ENCODE measurements at places on chromosomes 3 and 15.

- DNase-seq = no peak
Measured at GRCh38 chr15:57884936-57885335, 178.4 kb downstream of the POLR2M start.

DNA sequence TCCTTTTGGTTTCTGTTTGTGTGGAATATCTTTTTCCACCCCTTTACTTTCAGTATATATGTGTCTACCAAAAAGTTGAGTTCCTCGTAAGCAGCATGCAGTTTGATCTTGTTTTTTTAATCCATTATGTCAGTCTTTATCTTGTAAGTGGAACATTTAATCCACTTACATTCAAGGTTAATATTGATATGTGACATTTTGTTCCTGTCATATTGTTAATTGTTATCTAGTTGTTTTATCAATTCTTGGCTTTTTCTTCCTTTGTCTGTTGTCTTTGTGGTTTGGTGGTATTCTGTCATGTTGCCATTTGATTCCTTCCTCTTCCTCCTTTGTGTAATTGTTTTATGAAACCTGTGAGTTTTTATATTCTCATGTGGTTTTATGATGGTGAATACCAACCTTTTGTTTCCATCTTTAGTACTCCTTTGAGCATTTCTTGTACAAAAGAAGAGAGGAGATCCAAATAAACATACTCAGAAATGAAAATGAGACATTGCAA lies 43.4 kb upstream of the XCR1 start:
- DNase-seq = no peak

- DNase-seq = no peak
Measured at GRCh38 chr15:99635794-99636193, 70.0 kb downstream of the MEF2A start.

GRCh38 chr3:112117841-112118571 lies 15.0 kb downstream of the GCSAM start:
- no peak for DNase-seq

DNA sequence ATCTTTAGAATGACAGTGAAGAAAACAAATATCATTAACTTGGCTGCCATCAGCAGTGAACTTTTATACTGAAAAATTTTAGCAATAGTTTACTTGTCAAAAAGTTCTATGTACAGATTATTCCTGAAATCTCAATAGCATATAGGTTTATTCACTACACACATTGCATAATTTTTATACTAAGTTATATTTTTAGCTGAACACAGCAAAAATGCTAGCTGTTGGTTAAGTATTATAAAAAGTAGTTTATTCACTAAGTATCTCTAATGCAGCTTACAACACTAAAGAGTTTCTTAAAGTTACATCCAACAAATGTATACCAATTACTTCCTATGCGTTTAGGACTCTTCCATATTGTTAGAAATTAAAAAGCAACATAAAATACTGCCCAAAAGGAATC lies 131.9 kb downstream of the SCAPER start:
- no peak for DNase-seq

DNA sequence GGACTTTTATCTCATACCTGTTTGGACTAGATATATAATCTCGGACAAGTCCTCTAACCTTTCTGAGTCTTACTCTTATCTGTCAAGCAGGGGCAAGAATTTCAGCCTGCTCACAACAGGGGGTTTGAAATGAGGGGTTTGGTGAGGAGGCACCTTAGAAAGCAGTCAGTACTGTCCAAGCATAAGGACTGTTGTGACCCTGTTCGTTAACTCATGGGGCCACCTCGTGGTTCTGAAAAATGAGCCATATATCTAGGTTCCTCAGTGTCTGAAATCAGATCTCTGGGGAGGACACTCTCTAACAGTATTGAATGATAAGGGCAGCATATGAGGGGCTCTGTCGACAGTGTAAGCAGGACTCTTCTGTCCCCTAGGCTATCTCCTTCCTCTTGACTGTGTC lies 7.2 kb upstream of the TIMP4 start:
- no peak for DNase-seq

DNA sequence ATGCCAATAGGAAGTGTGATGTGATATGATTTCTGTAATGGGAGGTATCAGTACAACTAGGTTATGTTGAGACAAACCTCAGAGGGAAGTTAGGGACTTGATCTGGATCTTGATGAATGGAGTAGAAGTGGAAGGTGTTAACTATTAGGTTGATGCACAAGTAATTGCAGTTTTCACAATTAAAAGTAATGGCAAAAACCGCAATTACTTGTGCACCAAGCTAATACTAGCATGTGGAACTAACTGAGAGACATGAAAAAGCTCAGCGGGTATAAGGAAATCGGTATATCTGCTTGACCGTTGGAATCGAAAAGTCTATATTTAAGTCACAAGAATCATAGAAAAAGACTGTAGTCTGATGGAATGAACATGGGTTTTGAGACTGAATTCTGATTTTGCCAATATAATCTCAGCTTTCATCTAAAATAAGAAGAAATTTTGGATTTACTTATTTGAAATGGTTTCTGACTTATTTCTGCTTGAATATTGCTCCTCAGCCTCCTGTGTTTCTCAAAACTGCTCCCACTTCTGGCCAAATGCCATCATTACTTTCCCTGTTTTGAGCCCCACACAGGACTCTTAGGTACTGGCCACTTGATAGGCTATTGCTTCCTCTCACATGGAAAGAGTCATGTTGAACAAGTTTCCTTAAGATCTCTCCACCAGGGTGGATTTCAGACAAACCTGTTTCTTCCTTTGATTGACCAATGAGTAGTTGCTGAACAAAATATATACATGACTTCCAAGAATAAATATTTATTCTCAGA lies 271.5 kb upstream of the COL8A1 start:
- DNase-seq = no peak

GRCh38 chr3:2023959-2024358 lies 74.7 kb upstream of the CNTN4 start:
- no peak for DNase-seq

- DNase-seq = no peak
Measured at GRCh38 chr3:180828723-180829408, 83.6 kb upstream of the FXR1 start.

DNA sequence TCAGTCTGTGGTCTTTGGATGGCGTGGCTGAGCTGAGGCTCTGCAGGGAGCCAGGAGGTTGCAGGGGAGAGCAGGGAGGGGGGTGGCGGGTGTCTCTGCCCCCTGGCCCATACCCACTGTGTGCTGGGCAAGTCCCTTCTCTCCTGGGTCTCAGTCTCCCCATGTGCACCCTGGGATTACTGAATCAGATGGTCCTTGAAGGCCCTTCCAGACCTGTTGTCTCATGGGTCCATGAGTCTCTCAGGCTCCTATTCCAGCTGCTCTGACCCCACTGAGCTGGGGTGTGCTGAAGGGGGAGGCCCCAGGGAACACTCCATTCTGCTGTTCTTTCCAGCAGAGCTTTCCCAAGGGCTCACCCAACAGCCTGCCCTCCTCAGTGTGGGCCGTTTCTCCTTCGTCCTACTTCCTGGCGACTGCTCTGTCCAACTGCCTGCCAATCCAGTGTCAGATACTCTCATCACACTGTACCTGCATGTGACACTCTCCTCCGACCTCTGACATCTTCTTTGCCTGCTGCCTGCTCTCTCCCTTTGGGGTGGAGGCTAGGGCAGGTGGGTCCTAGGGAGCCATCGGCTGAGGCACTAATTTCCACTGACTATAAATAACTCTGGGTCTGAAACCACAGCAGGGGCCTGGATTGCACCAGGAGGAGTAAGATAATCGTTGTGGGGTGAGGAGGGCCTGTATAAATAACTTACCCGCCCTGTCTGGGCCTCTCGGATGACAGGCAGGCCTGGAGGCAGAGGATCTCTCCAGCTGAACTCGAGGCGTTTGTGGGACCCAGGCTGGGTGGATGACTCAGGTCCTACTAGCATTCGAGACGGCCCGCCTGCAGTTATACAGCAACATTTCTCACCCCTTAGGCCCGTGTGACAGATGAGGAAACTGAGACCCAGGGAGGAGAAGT lies 67.1 kb downstream of the ATP2B2 start:
- DNase-seq = no peak

DNA sequence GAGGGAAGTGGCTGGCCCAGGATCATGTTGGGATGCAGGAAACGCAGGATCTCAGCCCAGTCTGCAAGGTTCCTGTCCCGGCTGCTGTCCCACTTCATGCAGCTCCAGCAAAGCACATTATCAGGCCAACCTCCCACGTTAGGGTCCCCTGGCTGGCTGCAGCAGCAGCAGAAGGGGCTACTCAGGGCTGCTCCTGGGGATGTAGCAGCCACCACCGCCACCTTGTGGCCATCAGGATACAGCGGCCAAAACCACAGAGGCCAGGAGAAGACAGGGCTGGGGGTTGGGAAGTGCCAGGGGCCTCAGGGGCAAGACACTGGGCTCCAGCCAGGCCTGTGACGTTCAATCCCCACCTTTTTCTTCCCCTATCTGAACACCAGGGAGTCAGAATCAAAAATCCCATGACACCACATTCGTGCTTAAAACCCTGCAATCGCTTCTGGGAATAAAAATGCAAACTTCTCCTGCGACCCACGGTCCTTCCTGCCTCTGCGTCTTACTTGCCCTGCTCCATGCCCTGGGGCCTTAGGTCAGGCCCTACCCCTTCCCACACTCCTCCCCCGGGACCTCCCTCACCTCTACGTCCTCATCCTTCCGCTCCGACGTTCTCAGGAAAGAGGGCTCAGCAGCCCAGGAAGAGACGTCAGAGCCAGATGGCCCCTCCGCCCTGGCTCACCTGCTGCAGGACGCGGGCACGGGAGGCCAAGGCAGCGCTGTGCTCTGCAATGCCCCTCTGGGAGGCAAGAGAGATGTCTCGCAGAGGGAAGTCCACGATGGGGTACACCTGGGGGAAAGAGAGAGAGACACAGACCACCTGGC lies 21.5 kb downstream of the SSUH2 start:
- DNase-seq = peak; percentile 89

DNA sequence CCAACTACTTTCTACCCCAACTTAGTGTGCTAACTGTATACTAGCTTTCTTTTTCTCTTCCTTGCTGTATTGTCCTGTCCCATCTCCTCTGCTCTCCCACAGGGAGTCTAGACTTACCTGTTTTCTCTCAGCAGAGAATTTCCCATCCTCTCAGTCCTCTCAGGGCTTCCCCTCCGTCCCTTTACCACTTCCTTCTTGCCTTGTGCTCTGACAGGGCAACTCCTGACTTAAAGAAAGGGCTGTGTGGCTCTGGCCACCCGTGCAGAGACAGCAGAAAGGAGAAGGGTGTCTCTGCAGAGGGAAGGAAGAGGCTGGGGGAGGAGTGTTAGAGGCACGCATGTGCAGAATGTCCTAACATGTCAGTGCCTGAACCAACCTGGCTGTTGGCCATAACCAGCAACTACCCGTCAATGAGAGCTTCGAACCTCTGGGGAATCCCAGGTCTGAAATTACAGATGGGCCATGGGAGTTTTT lies at the start of gene GCSAM:
GCSAM (minus strand) TSS at position 274 of the 474 bp plus-strand sequence; CDS start at position 146, 128 bp downstream.
- no peak for DNase-seq

- no peak for DNase-seq
Measured at GRCh38 chr15:74857671-74858368, 14.9 kb upstream of the ULK3 start.

DNA sequence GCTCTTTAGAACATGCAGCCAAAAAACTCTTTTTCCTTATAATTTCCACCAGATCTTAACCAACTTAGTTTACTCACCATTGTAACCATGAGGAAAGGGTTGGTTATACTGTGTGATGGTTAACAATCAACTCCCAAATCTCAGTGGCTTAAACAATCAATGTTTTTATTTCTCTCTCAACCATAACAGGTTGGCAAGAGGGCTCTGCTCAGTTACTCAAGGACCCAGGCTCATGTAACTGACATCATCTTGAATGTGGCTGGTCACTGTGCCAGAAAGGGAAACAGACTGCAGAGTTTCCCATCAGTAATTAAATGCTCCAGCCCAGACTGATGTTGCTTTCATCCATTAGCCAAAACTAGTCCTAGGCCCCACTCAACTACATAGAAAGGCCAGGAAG lies 69.0 kb downstream of the ANKRD28 start:
- peak; percentile 18 for DNase-seq

DNA sequence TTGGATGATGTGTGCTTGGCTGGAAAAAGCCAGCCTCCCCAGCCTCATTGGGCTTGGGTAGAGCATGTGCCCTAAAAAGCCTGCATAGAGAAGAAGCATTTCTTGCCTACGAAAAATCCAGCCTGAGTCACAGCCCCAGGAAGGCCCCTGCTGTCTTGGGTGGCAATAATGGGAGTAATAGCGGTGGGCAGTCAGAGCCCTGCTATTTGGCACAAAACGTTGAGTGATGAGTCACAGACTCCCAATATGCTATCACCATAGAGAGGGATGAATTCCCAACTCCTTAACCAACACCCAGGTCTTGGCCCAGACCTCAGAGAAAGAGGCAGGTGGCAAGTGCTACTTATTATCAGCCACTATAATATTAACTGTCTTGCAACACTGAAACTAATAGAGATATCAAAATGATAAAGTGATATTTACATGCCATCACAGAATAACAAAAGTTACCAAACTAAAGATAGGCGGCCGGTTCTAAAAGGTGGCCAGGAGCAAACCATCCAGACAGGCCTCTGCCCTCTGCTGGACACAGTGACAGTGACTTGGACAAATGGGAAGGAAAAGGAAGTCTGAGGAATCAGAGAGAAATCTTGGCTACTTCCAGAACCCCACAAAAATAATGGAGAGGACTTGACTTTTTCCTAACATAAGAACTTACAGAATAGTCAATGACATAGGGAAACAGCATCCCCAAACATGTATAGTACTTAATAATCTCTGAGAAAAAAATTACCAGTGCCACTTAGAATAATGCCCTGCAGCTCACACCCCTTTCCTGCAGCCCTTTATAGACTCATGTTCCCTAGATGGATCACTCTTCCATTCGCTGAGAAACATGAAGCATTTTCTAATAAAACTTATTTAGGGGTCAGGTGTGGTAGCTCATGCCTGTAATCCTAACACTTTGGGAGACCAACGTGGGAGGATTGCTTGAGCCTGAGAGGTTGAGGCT lies 51.9 kb upstream of the MUC13 start:
- no peak for DNase-seq

DNA sequence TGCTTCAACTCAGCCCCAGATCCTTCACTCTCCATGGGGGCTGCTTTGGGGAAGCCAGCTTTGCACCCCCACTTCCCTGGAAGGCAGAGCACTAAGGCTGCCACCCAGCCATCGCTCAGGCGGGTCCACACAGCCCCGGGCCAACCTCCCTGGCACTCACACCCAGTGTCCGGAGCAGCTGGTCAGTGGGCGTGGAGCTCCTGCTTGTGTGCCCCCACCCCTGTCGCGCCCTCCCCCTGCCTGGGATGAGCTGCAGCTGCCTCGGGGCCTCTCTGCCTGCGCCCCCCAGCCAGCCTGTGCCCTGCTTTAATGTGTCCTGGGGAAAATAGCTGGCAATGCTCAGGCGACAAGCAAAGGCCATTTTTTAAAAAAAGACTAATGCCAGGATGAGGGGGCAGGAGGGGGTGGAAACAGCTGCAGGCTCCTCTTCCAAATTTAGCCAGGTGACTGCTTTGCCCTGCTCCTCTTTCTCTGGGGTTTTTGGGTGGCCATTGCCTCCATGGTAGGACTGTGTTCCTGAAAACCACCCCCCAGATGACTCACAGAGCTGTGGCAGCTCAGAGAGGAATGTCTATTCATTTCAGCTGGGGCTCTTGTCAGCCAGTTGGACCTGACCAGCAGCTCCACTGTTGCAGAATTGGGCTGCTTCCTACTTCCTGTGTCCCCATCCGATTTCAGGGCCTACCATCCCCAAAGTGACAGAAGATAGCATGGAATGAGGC lies 65.0 kb downstream of the CEMIP start:
- DNase-seq = no peak
